ENCODE measurements at places on chromosomes 16 and 17. TPM values are rescaled to one million over a fixed set of nuclear protein-coding genes. Genes with fewer than 3 reads are reported as not detected.
A peak's percentile ranks its signal among the peaks of the same experiment; 100 is the strongest.

The CNGB1 gene
- total RNA-seq, result not detected

The PARD6A gene
- total RNA-seq, result 10.8 TPM

The MYH2 gene
- 0.68 TPM for total RNA-seq

The TP53TG3B gene
- not detected for total RNA-seq

The SLC16A6 gene
- total RNA-seq, result 0.33 TPM

The SLC5A2 gene
- total RNA-seq, result 0.52 TPM

The CDK12 gene
- total RNA-seq, result 87.9 TPM

GRCh38 chr16:10138881-10139280, 43.3 kb downstream of the GRIN2A start:
- no peak for DNase-seq

GRCh38 chr16:85084841-85085510, 27.3 kb downstream of the CIBAR2 start:
- no peak for DNase-seq

DNA sequence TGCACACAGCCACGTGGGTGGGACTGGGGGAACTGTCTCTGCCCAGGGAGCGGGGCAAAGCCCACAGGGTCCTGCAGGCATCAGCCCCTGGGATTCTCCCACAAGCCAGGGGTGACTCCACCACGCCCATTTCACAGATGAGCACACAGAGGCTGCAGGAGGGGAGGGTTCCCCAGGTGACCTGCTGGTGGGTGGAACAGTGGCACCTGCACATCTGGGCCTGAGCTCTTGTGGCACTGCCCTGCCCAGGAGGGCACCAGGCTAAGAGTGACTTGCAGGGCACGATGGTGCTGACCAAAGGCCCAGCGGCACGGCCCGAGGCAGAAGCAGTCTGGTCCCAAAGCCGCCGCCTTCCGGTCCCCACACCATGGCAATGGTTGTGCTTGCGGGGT, 23.9 kb downstream of the PIEZO1 start:
- no peak for DNase-seq

DNA sequence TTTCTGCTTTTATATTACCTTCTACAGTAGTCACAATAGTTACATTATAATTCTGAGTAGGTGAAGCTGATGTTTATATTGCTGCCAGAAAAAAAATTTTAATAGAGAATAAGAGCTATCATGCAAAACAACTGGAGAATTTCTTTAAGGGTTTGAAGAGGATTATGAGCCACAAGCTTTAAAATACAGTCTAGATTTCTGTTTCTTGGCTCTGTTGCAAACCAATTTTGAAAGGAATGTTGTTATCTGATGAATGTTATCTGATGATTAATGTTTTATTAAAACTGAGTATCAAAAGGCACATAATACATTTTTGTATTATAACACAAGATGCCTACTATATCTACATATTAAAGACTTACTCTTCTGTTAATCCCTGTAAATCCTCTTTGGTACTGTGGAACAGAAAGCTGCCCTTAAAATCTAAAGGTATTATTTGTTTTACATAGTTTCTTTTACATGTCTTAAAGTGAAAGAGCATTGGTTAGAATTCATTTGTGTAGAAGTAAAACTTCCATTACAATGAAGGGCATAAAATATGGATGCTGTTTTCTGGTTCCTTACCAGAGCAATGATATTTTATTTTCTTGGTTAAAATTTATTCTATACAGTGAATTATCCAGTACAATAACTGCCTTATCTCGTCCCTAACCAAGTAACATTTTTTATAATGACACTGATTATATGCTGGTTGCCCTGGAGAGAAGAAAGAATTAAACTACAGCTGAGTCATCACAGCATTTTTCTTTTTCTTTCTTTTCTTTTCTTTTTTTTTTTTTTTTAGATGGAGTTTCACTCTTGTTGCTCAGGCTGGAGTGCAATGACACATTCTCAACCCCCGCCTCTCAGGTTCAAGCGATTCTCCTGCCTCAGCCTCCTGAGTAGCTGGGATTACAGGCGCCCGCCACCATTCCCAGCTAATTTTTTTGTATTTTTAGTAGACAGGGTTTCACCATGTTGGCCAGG, 205.7 kb downstream of the TANC2 start:
- DNase-seq, result no peak

DNA sequence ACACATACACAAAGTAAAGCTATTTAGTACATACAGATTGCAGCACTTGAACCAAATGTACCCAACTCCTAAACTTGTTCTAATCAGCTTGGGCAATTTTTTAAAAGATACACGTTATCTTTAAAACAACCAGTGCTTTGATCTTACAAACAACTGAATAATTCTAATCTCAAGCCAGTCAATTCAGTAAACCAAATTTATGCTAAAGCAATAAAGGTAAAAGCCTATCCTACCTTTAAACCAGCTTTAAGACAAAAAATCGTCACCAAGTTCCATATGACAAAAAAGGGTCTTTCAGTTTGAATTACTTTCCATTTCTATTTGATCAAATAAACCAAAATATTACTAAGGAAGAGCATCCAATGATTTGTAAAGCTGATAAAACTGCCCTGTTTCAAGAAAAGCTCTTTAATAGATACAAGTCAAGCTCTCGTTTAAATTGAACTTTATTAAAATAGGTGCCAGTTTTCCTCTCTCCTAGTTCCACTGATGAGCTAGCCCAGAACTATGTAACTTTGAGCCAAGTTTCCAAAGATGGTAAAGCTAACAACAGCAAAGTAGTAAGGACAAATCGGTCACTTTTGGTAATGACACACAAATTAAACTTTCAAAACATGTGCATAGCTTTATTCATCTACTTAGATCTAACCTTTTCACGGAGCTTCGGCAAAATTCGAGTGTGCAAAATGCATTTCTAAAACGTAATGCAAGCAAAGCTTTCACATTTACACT, 10.2 kb downstream of the CRYBA1 start:
- no peak for DNase-seq

DNA sequence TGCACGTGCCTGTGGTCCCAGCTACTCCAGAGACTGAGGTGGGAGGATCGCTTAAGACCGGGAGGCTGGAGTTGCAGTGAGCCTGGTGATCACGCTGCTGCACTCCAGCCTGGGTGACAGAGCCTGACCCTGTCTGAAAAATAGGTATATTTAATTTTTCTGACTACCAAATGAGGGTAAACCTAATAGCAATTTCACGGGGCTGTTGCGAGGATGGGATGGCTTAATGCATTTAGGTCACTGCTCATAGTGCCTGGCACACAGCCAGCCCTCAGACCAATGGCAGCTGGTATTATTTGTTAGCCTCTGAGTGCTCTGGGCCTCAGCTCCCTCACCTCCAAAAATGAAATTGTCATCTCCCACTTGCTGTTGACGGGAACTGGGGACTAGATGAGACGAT, 5.9 kb upstream of the CDIP1 start:
- DNase-seq, result no peak

DNA sequence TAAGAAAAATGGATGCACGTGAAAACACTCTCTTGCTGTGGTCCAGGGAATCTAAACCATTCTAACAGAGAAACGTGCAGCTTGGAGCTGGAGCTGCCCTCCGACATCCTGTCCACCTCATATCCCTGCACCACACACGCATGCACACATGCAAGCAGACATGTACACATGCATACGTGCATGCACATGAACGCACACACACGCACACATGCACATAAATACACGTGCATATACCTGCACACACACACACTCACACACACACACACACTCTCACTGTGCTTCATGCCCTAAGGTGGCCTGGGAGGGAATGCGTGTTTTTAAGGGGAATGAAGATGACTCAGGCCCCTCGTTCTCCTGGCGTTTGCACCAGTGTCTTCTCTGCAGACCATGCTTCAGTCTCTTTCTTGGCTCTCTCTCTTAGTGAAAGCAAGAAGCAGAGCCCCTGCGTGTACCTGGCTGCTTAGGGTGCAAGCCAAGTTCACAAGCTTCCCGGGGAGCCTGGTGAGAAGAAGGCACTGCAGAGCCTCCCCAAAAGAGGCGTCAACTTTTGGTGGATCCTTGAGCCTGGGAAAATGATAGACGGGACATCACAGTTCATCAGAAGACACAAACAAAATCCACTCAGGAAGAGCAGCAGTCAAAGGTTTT, 72.8 kb downstream of the GOSR1 start:
- no peak for DNase-seq

GRCh38 chr17:21291357-21291756, 6.8 kb downstream of the MAP2K3 start:
- DNase-seq, result no peak

GRCh38 chr16:71526111-71526631, at the start of gene CHST4:
Gene CHST4, plus strand, starts transcription at chr16:71526426. Its CDS starts 10,252 bp downstream, at chr16:71536678.
- peak; percentile 94 for DNase-seq

DNA sequence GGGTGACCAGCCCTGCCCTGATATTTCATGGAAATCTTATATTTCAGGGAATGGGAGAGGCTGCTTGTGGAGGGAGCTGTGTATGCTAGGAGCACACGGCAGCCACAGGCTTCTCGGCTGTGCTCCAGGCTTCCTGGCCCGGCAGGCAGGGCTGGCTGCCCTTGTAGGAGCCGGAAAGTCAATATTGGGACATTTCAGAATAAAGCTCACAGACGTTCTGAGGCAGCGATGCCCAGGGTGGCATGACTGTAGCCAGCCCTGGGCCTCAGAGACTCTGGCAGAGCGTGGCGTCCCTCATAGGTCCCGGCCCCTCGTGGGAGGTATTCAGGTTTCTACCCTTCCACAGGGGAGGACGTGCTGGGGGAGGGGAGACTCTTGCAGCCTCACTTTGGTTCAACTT, 65.7 kb downstream of the BANP start:
- DNase-seq, result no peak

- DNase-seq, result no peak
Observed at GRCh38 chr17:6969323-6969726, 26.5 kb upstream of the ALOX12 start.

DNA sequence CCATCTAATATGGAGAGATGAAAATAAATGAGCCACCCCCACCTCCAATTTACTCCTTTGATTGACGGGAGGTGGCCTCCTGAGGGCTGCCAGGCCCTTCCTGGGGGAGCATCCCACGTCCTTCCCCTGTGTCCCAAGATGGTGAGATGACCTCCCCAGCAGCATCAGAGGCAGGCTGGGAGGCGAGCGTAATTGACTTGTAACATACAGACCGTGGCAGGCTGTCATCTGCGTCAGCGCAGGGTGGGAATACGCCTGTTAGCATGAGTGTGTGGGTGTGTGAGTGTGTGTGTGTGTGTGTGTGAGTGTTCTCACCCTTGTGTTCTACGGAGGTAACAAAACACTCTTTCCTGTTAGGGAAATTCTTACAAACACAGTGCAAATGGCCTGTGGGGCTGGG, 156.9 kb upstream of the CIBAR2 start:
- no peak for DNase-seq

DNA sequence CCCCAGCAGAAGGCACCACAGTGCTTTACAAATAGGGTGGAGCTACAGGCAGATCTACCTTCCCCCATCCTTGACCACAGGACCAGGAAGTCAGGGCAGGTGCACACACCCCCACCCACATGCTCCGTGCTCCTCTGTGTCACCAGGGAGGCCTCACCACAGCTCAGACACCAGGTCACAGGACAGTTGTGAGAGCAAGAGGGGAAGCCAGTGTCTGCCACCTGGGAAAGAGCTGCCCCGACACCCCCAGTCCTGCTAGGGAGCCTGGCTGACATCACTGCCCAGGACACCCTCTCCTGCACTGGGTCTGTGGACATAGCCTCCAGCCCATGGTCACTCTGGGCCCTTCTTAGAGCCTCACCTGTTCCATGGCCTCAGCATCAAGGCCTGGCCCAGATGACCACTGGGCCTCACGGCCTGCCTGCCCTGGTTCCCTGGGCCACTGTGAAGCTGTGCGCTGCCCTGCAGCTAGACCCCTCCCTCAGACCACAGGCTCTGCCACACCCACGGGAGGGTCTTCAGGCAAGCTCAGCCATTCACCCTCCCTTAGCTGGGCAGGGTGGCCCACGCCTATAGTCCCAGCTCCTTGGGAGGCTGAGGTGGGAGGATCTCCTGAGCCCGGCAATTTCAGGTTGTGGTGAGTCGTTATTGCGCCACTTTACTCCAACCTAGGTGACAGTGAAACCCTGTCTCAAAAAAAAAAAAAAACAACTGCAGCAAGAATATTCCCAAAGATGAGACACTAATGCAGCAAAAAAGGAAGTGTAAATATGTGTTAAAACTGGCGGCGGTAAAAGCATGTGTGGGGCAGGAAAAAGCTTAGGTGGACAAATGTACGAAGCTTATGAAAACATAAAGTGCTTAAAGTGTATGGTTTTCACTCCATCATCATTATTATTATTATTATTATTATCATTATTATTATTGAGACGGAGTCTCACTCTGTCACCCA, 14.2 kb downstream of the POLR3K start:
- no peak for DNase-seq

DNA sequence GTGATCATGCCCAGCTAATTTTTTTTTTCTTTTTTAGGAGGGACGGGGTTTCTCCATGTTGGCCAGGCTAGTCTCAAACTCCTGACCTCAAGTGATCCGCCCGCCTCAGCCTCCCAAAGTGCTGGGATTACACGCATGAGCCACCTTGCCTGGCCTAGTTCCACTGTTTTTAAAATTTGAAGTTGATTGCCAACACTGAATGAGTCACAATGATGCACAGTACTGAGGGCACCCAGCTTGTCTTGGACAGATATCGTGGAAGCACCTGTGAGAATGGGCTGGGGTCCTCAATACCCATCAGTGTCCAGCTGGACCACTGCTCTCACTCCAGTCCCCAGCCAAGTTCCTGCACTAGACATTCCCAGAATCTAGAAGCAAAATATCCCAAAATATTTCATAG, 2.5 kb downstream of the KNOP1 start:
- DNase-seq, result no peak

- no peak for DNase-seq
Observed at GRCh38 chr16:50273888-50274325, 7.6 kb downstream of the ADCY7 start.

- DNase-seq, result peak; percentile 71
Observed at GRCh38 chr17:5115673-5116651, at the start of gene USP6. Gene USP6, plus strand, starts transcription at chr17:5116032. Its CDS starts 14,336 bp downstream, at chr17:5130368.

DNA sequence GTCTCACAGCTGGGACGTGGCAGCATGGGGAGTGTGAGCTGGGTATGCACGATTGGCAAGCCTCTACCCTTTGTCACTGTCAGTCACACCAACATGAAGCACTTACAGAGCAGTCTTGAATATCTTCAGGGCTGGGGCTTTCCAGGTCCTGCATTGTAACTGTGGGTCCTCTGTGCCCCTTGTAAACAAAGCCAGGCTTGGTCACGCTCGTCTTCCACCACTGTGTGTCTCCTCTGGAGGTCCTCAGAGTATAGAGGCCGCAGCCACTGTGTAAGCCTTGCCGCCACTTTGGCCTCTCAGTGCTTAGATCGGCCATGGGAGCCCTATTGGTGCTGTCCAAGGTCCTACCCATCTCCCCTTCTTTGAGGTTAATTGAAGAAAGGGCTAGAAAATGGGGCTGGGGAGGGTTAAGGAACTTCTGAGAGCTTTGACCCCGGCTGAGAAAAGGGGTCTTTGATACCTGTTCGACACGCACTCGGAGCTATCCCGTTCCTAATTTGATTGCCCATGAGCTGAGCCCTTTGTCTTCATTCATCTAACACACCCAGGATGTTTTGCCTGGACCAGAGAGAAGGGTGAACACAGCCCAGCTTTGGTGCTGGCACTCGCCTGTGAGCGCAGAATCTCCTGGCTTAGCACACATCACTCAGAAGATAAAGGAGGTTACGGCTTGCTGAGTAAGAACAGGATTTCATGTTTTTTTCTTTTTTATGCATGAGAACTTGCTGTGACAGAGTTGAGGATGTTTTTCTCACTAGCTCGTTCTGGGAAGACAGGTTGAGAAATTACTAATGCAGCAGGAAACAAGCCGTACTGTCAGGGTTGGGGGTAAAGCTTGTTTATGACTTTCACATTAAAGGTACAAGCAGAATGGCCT, 267.9 kb downstream of the CPPED1 start:
- peak; percentile 46 for DNase-seq

- DNase-seq, result no peak
Observed at GRCh38 chr17:37546302-37546701, 56.6 kb downstream of the DUSP14 start.

- no peak for DNase-seq
Observed at GRCh38 chr16:53626811-53627210, 76.8 kb downstream of the RPGRIP1L start.
